ENCODE measurements at places on chromosomes 11 and 22.

- DNase-seq, result no peak
Observed at GRCh38 chr22:50556703-50557102, 6.0 kb downstream of the SYCE3 start.

- DNase-seq, result no peak
Observed at GRCh38 chr11:109349276-109350080, 72.5 kb upstream of the C11orf87 start.

GRCh38 chr22:40279017-40279416 lies 67.3 kb upstream of the ADSL start:
- DNase-seq, result no peak

GRCh38 chr22:19507534-19507861 lies 16.7 kb downstream of the CLDN5 start:
- no peak for DNase-seq

GRCh38 chr11:72834905-72835304 lies 20.7 kb downstream of the ATG16L2 start:
- no peak for DNase-seq

- no peak for DNase-seq
Observed at GRCh38 chr11:118705111-118705741, 25.8 kb upstream of the TREH start.

GRCh38 chr11:11640996-11641395 lies 19.2 kb upstream of the GALNT18 start:
- DNase-seq, result no peak

- no peak for DNase-seq
Observed at GRCh38 chr11:40294349-40294735, 1165.1 kb downstream of the LRRC4C start.

DNA sequence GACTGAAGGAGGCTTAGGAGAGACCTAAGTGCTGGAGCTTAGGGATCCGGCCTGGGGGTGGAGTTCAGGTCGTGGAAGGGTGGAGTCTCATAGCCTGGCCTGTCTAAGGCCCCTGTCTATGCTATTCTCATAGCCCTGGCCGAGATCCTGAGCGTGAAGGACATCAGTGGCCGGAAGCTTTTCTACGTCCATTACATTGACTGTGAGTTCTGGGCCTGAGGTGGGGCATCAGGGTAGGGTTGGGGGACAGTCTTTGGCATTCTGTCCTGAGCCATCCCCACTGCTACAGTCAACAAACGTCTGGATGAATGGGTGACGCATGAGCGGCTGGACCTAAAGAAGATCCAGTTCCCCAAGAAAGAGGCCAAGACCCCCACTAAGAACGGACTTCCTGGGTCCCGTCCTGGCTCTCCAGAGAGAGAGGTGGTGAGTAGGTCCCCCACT lies 603 bp downstream of the KAT5 start:
- DNase-seq, result no peak
